ENCODE measurements at places on chromosomes 6 and 20.

- no peak for DNase-seq
Measured at GRCh38 chr6:93079061-93079460, 340.3 kb downstream of the EPHA7 start.

DNA sequence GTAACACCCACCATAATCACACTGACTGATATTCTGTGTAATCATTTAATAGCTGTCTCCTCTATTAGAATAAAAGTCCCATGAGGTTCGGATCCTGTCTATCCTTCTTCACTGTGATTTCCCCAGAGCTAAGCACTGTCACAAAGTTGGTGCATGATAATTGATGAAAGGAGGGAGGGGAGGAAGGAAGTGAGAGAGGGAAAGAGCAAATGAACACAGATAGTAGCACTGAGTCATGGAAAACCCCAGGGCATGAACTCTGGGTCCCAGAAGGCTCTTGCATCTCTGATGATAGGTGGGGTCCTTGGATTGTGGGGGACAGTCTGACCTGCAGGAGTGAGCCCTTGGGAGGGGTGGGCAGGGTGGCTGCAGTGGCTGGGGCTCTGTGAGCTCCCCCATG lies 294.1 kb downstream of the LRFN2 start:
- no peak for DNase-seq

GRCh38 chr6:89596056-89596455 lies 42.5 kb downstream of the LYRM2 start:
- no peak for DNase-seq

GRCh38 chr20:62791301-62792181 lies 4.7 kb upstream of the MRGBP start:
- DNase-seq, result peak; percentile 93

DNA sequence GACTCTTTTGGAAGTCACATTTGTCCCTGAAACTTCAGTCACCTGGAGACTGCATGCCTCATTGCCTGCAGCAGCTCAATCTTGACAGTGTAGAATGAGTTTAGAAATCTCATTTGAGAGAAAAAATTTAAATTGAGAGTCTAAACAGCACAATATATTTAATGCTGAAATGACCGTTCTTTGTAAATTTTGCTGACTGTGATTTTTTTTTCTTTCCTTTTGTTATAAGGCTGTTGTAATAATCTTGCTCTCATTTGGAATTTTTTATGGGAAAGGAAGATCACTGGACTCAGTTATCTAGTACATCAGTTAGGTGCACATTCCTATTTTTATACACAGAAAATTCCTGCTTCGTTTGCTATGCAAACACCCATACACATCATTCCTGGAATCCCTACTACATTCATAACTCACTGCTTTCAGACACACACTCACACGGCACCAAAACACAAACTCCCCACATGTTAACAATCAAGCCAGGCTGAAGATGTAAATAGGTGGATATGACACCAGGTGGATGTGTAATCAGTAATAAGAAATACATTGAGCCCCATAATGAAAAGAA lies 43.8 kb downstream of the PTCHD4 start:
- DNase-seq, result no peak

GRCh38 chr6:19664878-19665612 lies 172.1 kb upstream of the ID4 start:
- DNase-seq, result no peak

DNA sequence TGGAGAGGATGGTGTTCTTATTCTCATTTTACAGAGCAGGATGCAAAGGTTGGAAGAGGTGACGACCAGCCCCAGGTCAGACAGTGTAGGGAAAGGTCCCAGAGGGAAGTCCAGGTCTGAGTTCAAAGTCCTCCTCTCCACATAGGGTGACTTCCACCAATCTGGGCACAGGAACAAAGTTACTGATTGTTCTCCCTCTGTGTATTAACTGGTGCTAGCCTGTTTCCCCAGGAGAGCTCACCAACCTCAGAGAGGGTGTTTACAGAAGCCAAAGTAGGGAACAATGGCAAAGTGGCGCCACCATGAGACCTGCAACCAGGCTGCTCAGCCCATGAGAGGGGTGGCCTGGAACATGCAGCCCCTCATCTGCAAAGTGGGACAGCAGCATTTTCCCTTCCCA lies 16.8 kb upstream of the SIRPB1 start:
- DNase-seq, result peak; percentile 36

DNA sequence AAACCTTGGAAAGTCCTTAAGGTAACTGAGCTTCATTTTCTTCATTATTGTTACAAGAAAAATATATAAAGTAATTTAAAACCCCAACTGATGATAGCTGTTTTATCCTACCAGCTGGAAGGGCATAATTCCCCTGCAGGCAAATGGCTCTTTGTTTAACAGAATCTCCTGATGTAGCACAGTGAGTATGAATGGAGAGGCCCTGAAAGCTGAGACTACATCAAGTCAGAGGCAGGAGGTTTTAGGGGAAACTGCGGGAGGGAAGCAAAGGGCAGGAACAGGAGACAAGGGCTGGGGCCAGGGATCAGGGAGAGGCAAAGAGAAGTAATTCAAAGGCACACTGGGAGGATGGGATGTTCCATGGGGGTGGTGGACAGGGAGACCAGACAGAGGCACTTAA lies 119.0 kb upstream of the LRFN2 start:
- no peak for DNase-seq

- DNase-seq, result no peak
Measured at GRCh38 chr6:168372889-168373288, 53.3 kb upstream of the DACT2 start.

DNA sequence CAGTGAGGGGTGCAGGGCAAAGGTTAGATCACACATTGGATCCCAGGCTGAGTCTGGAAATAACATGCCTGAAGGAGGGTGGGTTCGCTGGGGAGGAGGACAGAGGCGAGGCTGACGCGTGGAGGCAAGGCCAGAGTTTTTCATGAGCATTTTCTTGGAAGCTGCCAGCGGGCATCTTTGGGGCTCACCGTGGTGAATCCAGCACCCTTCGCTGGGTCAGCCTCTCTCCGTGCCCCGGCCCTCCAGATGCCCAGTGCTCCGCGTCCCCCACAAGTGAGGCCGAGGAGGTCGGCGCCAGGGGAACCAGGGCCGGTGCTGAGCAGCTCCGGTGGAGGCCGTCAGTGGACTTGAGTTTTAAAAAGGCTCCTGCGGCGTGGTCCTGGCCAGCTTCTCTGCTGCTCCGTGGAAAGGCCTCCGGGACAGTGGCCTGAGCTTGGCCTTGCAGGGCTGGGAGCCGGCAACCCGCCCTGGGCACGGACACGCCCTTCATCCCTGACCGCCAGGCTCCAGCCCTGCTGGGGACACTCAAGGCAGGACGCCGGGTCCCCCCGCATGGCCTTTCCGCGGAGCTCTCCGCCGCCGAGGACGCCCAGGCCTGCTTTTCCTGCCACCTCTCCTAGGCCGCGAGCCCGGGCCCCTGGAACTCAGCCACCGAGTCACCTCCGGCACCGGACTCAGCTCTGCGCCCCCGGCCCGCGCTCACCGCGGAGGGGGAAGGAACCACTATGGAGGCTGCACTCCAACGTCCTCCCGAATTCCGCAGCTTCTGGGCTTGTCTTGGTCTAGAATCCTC lies 114.3 kb downstream of the THBS2 start:
- DNase-seq, result no peak

GRCh38 chr6:46921059-46921458 lies 679 bp downstream of the ADGRF5 start:
- DNase-seq, result peak; percentile 44

DNA sequence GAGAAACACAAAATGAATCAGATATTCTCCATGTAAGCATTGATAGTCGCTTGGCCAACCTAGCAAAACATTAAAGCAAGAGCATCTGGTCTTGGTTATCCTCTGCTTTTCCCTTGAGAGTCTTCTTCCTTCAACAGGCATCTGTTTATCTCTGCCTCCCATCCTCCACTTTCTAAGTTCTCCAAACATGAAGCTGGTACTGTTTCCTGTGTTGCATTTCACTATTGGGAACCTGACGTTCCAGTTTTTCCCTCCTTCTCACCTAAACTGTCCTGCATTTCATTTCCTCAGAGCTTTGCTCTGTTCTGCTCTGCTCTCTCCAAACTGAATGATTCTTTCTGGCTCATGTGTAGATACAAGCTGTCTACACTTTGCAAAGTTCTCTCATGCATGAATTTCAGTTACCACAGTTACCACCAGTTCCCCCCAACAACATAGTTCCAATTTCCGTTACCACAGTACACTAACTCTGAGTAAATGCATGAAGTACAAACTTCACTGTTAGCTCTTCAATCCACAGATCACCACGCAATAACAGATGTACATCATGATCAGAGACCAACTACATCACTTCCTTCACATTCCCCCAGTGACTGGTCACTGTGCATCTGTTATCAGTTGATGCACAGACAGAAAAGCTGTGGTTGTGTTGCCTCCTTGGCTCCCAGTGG lies 86.7 kb upstream of the F13A1 start:
- no peak for DNase-seq

DNA sequence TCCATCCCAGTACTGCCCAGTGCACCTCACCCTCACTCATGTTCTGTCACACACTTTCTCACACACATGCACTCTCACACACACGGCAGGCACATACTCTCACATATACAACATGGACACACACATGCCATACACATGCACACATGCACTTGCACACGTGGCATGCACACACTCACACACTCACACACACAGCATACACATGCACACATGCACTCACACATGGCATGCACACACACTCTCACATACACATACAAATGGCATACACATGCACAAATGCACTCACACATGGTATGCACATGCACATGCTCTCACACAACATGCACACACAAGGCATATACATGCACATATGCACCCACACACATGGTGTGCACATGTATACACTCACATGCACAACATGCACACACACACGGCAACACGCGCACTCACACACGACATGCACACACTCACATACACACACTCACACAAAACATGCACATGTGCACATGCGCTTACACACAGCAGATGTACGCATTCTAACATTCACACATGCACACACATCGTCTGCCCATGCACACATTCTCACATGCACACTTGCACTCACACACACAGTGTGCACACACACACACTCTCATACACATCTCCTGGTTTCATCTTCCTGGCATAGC lies 131.7 kb upstream of the THBS2 start:
- no peak for DNase-seq

GRCh38 chr6:24822696-24823095 lies 24.0 kb upstream of the ARMH2 start:
- no peak for DNase-seq

DNA sequence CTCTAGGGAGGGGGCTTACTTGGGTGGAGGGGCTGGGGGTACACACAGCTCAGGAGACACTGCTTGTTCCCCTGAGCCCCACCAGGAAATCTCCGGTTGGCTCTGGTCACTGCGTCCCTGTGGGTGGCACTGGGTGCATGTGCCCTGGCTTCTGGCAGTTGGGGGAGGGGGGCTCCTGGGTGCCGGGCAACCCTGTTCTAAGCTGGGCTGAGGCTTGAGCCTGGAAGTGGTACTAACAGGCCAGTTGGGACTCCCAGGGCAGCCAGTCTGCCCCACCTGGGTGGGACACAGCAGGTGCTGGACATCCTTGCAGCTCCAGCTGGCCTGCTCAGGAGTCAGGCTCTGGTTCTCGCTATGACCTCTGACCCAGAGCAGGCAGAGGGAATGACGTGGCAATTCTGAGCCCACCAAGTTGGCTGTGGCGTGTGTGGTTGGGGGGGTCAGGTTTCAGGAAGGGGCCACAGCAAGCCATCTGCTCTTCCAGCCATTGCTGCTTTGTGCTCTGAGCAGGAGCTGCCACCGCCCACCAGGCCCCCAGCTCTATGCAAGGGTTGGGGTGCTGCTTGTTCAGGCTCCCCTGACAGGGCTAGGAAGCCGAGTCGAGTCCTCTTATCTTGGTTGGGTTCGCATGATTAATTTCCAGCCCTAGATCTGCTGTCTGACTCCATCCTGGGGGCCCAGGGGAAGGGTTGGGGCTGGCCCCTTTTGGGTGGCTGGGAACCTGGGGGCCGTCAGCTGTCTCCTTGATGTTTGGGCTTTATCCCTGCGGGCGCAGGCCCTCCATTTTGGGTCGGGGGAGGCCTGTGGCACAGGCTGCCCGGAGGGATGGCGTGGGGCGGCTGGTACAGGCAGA lies 590 bp downstream of the C20orf204 start:
- DNase-seq, result no peak

- DNase-seq, result peak; percentile 84
Measured at GRCh38 chr6:44245912-44246662, 814 bp upstream of the HSP90AB1 start.

DNA sequence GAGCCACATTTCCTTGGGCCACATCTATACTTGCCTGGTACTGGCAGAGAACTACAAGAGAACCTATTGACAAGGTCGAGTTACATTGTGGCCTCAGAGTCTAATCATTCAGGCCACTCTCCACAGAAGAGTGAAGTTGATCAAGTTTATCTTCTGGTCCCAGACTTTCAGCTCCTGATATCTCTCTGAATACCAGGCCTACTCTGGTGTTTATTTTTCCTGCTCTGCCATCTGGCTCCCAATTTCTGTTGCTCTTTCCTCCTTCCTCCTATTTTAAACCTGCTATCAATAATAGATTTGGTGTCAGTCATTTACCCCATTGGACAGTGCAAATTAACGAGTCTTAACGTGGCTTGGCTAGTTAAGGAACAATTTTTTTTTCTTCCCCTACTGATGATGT lies 46.6 kb downstream of the SCGN start:
- DNase-seq, result no peak

DNA sequence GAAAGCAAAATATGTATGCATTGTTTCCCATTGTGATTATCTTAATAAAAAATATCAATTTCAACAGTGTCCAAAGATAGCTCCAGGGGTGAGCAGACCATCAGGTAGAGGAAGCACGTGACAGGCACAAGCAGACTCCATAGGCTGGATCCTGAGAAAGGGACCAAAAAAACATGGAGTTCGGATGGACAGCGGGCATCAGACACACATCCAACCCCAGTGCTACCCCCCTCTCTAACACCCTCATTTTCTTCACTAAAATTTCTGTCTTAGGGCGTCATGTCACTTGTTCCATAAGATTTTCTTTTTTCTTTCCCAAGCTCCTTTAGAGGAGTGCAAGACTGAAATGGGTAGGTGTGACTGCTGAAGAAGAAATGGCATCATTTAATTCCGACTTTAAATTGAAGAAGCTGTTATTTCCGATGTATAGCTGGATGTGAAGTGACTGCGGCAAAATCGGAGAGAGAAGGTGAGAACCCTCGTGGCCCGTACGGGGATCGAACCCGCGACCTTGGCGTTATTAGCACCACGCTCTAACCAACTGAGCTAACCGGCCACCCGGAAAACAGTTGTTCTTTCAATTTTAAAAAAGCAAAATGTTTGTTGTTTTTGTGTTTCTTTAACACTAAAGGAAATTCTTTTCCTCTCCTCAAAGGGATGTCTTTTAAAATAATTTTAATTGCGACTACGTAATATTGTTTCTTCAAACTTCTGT lies 10.3 kb upstream of the PRSS16 start:
- peak; percentile 40 for DNase-seq

- no peak for DNase-seq
Measured at GRCh38 chr6:137056121-137056880, 11.5 kb upstream of the IL20RA start.

DNA sequence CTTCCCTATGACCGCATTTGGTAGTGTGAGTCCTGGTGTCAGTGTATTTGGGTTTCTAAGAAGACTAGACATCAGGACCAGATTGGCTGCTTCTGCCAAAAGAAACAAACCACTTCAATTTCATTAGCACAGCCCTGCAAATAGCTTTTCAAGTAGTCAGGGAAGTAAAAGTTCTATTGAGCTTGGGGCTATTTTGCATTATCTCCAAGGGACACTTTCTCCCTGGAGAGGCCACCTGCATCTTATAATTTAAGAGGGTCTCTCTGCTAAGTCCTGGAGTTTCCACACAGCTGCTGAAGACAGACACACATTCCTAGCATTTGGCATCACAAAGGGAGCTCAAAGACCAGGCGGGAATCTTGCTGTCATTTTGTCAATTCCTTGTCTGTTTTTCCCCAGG lies 141.2 kb downstream of the BMP2 start:
- DNase-seq, result no peak

GRCh38 chr6:346386-347030 lies 45.0 kb upstream of the IRF4 start:
- no peak for DNase-seq

Data from lung microvascular endothelial cell (primary cell).